ENCODE measurements at places on chromosomes 13 and 19.

DNA sequence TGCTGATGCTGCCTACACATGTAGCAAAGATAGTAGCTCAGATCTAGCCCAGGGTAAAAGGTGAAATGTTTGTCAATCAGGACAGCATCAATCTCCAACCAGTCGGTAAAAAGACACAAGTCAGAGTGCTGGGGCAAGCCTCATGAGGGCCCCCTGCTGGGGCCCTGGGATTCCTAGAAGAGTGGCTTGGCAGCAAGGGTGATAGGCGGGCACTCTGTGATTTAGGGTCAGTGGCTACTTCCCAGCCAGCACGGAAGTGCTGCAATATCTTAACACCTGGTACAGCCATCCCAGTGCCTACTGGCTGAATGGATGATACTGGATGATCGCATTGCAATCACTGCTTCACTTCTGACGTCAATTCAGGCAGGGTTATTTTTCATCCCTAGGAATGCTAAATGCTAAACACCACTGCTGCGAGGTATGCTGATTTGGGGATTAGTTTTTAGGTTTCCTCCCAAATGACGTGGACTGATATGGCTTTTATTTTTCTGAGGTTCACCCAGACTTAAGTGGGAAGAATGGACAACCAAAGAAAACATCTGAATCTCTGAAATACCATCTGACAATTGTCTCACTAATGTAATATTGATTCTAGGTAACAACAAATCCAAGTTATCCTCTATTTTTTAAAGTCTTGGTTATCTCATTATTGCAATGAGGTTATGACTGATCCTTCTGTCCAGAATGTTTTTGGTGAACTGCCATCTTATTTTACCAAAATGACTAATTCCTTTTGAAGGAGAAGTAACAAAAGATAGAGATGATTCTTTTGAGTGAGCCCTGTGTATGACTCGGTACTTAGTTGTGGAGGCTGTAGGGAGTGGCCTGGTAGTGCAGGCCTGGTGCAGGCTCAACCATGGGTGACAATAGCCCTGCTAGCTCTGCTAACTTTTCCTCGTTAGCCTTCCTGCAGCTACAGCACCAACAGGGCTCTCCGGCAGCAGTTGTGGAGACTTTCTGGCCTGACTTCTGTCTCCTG, 432.5 kb downstream of the FGF9 start:
- H3K4me3 ChIP-seq = no peak overlapping the region
- no peaks in the 10 kb centered on the region for H3K27me3 ChIP-seq
- DNase-seq = no peak
- H3K36me3 ChIP-seq = no peaks in the 10 kb centered on the region
- H3K4me1 ChIP-seq = no peaks in the 10 kb centered on the region
- H3K27ac ChIP-seq = no peak overlapping the region

DNA sequence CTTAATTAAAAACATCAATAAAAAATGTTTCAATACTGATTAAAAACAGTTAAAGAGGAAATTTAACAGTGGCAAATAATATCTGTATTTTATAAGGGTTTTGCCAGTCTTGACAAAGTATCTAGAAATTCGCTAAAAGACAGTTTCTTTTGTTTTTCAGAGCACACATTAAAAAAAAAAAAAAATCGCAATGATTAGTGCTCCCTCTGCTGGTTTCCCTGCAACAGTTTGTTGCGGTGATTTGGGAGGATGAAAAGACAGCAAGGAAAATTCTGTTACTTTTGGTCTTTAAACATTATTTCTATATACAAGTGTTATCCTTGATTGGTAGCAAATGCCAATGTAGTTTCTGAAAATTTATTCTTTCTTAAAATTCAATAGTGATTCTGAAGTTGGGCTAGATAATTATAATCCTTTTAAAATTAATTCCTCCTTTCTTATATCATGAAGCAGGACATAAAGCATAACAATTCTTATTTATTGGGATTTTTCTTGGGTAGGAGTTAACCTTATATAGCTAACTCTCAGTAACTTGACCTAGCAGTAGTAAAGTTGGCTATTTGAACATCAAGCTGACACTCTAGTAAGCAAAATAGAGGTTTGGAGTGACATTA, 23.1 kb upstream of the SPRY2 start:
- peak overlapping the region; percentile 46 for H3K4me3 ChIP-seq
- H3K27ac ChIP-seq = no peak overlapping the region
- H3K27me3 ChIP-seq = no peaks in the 10 kb centered on the region
- no peak for DNase-seq

DNA sequence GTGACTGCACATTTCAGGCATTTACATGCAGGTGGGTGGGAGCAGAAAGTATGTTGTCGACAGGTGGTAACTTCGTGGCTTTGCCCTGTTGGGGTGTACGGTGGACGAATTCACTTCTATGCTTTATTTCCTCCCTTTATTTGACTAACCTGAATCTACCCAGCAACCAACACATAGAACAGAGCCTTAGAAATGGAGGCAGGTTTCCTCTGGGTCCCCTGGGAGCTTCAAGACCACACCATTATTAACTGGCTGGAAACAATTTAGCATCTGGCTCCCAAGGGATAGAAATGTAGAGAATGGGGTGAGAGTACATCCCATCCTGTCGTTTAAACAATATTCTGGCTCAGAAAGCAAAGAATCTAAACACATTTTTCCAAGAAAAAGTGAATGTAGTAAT, 244.4 kb downstream of the DLEU7 start:
- no peak overlapping the region for H3K4me3 ChIP-seq
- peaks cover 4% of the 10 kb centered on the region for H3K4me1 ChIP-seq
- no peaks in the 10 kb centered on the region for H3K27me3 ChIP-seq
- no peak for DNase-seq
- no peaks in the 10 kb centered on the region for H3K36me3 ChIP-seq

DNA sequence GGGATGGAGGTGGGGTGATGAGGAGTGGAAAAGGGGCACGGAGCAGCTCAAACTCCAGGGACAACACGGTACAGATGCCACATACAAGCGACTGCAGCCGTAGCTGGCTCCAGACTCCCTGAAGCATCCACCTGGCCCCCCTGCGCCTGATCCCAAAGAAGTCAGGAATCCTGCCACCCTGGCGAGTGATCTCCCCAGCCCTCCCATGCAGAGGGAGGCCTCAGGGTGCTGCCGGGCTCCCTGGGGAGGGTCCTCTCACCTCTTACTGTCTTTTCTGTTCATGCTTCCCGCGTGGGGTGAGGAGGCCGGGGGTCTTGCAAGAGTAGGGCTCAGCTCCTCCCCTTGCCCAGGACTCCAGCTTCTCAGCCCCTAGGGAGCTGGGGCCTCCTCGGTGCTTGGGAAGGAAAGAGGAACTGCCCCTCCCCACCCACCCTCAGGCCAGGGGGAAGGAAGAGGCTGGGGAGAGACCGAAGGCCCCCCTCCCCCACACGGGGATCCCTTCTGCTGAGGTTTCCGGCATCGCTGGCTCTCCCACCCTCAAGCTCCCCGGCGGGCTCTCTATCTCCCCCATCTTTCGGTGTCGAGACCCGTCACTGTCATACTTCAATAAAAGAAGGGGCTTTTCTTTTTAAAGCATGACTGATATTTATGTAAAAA, at the start of gene RASGRP4:
RASGRP4 (minus strand) TSS at position 410 of the 657 bp plus-strand sequence; CDS start at position 282, 128 bp downstream.
- no peaks in the 10 kb centered on the region for H3K36me3 ChIP-seq
- no peaks in the 10 kb centered on the region for H3K27me3 ChIP-seq
- peaks cover 2% of the 10 kb centered on the region for H3K4me1 ChIP-seq
- H3K27ac ChIP-seq = no peak within 1 kb of the TSS
- DNase-seq = peak; percentile 66

DNA sequence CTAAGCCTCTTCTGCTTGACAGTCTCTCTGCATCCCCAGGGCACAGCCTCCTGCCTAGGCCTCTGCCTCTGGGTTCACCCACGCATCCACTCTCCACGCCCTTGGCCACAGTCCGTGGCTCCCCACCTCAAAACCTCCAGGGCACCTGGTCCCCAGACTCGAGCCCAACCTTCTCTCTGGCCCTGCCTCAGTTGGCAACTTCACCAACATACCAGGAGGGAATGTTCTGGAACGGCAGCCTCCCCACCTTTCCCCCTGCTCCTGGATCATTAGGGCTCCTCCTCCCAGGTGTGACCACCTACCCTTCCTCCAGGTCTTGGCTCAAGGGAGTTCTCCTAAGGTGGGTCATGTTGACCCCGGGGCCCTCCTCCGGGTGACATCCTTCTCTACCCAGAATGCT, 69.1 kb downstream of the SOX1 start:
- peaks cover 4% of the 10 kb centered on the region for H3K27me3 ChIP-seq
- H3K27ac ChIP-seq = no peak overlapping the region
- H3K36me3 ChIP-seq = no peaks in the 10 kb centered on the region

DNA sequence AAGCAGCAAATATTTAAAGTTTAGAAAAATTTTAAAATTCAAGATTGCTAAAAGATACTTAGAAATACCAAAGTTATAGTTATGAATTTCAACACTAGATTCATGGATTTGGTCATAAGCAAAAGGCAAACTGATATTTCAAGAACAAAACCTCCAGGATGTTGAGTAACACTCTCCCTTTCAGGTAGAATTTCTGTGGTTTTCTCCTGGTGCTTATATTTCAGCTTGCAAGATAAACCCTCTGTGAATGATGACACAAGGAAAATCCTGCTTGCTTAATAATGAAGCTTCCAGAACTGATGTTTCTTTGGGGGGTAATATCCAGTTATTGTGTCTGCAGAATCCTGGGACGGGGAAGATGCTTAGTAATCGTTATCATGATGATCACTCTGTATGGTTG, 320.3 kb upstream of the EDNRB start:
- no peak for DNase-seq
- no peaks in the 10 kb centered on the region for H3K27me3 ChIP-seq
- H3K4me3 ChIP-seq = no peak overlapping the region

- no peak for DNase-seq
- no peak overlapping the region for H3K4me3 ChIP-seq
- H3K27ac ChIP-seq = no peak overlapping the region
- no peaks in the 10 kb centered on the region for H3K36me3 ChIP-seq
- no peaks in the 10 kb centered on the region for H3K4me1 ChIP-seq
Observed at GRCh38 chr13:22703601-22704209, 477.1 kb upstream of the SGCG start.

DNA sequence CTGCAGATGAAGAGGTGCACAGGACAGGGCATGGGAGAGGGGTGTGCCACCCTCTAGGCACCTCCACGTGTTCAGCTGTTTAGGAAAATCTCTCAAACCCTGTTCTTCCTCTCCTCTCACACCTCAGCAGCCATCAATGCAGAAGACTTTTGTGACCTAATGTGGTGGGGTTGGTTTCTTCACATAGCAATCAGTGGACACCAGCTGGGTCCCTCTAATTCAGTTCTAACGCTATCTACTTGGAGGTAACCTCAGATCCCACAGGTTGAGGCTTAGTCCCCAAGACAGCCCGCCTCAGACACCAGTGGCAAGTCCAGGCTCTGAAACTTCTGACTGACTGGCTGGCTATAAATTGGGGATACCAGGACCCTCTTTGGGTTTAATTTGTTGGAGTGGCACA, 69.9 kb upstream of the ANKRD10 start:
- no peak overlapping the region for H3K4me3 ChIP-seq
- no peaks in the 10 kb centered on the region for H3K27me3 ChIP-seq

- H3K27me3 ChIP-seq = no peaks in the 10 kb centered on the region
- peaks cover 38% of the 10 kb centered on the region for H3K4me1 ChIP-seq
- peak overlapping the region; percentile 89 for H3K27ac ChIP-seq
Observed at GRCh38 chr19:18322318-18322758, 538 bp downstream of the LSM4 start.

DNA sequence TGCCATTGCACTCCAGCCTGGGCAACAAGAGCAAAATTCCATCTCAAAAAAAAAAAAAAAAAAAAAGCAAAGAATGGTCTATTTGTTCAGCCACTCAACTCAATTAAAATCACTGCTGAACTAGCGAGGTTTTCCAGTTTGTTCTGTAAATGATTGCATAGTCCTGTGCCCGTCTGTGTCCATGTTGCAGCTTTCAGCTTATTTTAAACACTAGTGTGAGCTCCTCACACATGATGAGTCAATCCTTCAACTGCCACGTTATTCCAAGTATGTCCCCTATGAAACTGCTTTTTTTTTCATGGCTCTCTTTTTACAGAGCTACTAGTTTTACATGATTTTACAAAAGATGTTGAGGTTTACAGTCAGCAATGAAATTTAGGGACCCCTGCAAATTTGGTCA, 12.2 kb downstream of the SUGP2 start:
- peaks cover 79% of the 10 kb centered on the region for H3K36me3 ChIP-seq
- no peak for DNase-seq
- no peaks in the 10 kb centered on the region for H3K27me3 ChIP-seq
- no peak overlapping the region for H3K4me3 ChIP-seq

- DNase-seq = peak; percentile 68
- H3K27me3 ChIP-seq = no peaks in the 10 kb centered on the region
- peaks cover 15% of the 10 kb centered on the region for H3K36me3 ChIP-seq
- peak overlapping the region; percentile 79 for H3K27ac ChIP-seq
- peak overlapping the region; percentile 83 for H3K4me3 ChIP-seq
- peaks cover 4% of the 10 kb centered on the region for H3K4me1 ChIP-seq
Observed at GRCh38 chr19:49362929-49363267, 682 bp upstream of the TEAD2 start.

- no peaks in the 10 kb centered on the region for H3K4me1 ChIP-seq
- peaks cover 96% of the 10 kb centered on the region for H3K36me3 ChIP-seq
- no peak overlapping the region for H3K27ac ChIP-seq
- no peak overlapping the region for H3K4me3 ChIP-seq
- no peaks in the 10 kb centered on the region for H3K27me3 ChIP-seq
Observed at GRCh38 chr13:32213626-32214025, 101.5 kb downstream of the ZAR1L start.

DNA sequence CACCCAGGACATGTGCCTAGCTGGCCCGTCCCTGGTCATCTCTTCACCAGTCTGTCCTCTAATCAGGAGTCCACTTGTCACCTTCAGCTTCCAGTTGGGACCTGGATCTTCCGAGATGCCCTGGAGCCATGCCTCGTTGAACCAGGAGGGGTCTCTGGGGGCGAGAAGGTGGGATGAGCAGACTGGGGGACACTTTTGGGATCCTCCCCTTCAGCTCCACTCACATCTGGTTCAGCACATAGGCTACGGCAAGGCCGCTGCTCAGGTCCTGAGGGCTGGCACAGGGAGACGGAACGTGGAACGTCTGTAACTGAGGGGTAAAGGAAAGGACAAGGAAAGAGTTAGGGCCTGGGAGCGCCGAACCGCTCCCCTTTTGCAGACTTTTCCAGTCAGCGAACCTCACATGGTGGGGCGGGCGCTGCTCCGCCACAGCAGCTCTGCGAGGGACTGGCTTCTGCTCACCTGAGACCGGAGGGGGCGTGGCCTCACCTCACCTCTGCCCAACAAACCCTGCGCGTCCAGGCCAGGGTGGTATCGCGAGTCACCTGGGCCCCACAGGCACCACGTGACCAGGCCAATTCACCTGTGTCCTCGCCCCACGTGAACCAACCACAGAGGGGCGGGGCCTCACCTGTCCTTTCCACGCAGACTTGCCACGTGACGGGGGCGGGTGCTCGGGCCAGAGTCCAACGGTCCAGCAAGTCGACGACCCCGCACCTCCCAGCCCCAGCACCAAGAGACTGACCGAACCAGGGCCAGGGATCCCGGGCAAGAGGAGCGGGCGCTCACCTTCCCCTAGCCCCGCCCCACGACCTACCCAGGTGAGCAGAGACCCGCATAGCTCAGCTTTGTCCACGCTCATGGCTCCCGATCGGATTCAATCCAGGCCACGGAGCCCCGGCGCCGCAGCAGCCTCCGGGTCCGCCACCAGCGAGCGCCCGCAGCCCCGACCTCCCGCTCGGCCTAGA, at the start of gene HOOK2:
HOOK2 (minus strand) TSS at position 965 of the 968 bp plus-strand sequence; CDS start at position 862, 103 bp downstream.
- no peak for DNase-seq
- H3K4me3 ChIP-seq = peak within 1 kb of the TSS; percentile 76
- peak within 1 kb of the TSS; percentile 90 for H3K27ac ChIP-seq
- H3K27me3 ChIP-seq = no peaks in the 10 kb centered on the region

All from psoas muscle (tissue), 8 donors.